Type B pancreatic cell (in vitro differentiated cells): ENCODE measurements at places on chromosomes 11 and 22. TPM values are rescaled to one million over a fixed set of nuclear protein-coding genes. Genes with fewer than 3 reads are reported as not detected.

GRCh38 chr22:35310556-35311550 lies 11.2 kb downstream of the TOM1 start:
- no peaks in the 10 kb centered on the region for H3K27me3 ChIP-seq
- H3K4me3 ChIP-seq, result peak overlapping the region; percentile 76
- H3K27ac ChIP-seq, result peak overlapping the region; percentile 86
- H3K36me3 ChIP-seq, result no peaks in the 10 kb centered on the region
- peaks cover 47% of the 10 kb centered on the region for H3K4me1 ChIP-seq

The F2 gene
- 9.5 and 12.1 TPM in 2 replicates for total RNA-seq

The MISFA gene
- 4.9 and 7.0 TPM in 2 replicates for total RNA-seq

The OR4C13 gene
- not detected in 2 replicates for total RNA-seq

The CAPN5 gene
- total RNA-seq, result 17.9 and 18.8 TPM in 2 replicates
